Right atrium auricular region (tissue), 2 donors: ENCODE measurements at places on chromosomes 7 and 10. TPM values are rescaled to one million over a fixed set of nuclear protein-coding genes. Genes with fewer than 3 reads are reported as not detected.

GRCh38 chr7:55177068-55177530, 158.3 kb downstream of the EGFR start:
- no peak for DNase-seq

The TEX36 gene
- total RNA-seq: not detected

DNA sequence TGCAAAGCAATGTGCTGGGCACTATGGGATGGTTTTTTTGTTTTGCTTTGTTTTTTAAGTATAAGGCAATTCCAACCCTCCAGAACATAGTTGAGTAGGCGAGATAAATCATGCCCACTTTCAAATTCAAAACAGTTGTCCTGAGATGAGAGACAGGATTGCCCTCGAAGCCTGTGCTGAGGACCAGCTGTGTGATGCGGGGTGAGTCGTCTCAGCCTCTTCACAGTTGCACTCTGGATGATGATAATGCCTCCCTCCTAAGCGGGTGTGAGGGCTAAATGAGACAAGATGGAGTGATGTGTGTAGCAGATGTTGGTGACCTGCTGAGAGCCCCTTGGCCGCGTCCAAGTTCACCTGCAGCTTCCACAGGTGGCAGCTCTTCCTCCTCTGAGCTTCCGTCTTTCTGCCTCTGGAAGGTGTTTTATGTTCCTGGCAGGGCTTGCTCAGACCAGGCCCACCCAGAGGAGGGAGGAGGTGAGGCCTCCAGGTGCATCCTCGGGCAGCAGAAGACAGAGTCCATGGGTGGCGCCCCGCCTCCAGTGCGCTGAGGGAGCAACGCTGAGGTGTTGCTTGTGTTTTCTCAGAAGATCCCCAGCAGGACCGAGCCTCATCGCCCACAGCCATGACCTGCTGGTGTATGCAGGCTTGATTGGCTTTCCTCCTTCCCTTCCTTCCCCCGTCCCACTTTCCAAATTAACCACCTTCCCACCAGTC, 30.6 kb downstream of the ECHDC3 start:
- DNase-seq: no peak

- DNase-seq: no peak
These were observed 54.0 kb upstream of the RPA3 start for GRCh38 chr7:7772397-7772821.

DNA sequence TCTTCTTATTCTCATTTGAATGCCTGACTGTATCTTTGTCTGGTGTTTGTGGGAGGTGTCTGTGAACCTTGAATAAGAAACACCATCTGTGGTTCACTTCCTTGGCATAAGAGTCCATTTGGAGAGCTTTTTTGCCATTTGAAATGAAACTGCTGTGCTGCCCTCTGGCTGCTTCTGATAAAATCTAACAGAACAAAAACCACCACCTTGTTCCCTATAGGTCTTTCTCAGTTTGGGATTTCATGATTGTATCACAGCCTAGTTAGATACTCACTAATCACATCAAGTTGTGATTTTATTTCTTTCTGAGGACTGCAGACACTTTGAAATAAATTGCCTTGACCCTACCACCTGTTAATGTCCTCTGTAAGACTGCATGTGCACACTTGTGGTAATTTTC, 102.7 kb upstream of the FAM13C start:
- DNase-seq: no peak

DNA sequence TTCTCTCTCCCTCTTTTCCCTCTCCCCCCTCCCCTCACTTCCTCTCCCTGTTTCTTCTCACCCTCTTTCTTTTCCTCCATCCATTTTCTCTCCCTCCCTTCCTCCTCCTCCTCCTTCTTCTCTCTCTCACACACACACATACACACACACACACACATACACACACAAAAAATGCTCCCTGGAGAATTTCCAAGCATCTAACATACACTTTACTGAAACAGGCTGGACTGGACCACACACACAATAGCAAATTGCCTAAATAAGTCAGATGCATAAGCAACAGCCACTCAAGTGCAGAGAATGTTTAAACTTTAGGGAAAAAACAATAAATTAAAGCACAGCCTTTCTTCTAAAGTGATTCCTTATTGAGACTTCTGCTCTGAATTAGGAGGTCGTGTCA, 267.7 kb downstream of the FGFR2 start:
- DNase-seq: no peak

- no peak for DNase-seq
These were observed 14.4 kb upstream of the ATP6V0E2 start for GRCh38 chr7:149859369-149859768.

DNA sequence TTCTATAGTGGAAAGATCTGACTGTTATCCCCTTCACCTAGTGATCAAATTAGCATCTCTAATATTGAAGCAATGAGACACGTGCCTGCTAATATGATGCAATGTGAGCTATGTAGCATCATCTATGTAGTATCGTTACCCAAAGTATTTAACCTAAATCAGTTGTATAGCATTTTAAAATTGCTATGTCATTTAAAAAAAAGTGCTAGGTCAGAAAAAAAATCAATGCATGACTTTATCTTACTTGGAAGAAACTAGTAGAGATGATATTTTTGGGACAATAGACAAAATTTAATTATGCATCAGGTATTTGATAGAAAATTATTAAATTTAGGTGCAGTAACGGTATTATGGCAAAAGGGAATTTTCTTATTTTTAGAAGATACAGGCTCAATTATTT, 157.3 kb downstream of the CCDC71L start:
- DNase-seq: no peak

The ANKRD2 gene
- total RNA-seq: 204 TPM

The GARIN1A gene
- 0.39 TPM for total RNA-seq

The GIMAP6 gene
- 15.8 TPM for total RNA-seq

The RTKN2 gene
- 0.15 TPM for total RNA-seq

The RAB19 gene
- total RNA-seq: not detected

- peak; percentile 28 for DNase-seq
These were observed 61.2 kb upstream of the ANTXRL start for GRCh38 chr10:46225597-46225996.

DNA sequence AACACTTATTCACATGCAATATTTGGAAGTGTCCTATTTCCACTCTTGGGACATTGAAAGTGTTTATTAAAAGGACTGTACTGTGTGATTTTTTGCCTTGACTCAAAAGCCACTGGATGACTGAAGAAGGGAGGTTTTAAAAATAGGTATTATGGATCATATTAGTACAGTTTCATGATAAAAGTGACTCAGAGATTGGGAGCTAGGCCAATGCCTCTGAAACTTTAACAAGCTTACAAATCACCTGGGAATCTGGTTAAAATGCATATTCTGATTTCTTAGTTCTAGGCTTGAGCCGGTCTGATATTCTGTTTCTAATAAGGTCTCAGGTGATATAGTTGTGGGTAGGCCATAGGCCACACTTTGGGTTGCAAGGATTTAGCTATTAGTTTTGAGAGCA, 191.2 kb downstream of the PLXDC2 start:
- DNase-seq: no peak

- DNase-seq: no peak
These were observed 46.7 kb downstream of the FAM53B start for GRCh38 chr10:124697443-124697836.

- DNase-seq: no peak
These were observed 8.6 kb upstream of the ZNF33B start for GRCh38 chr10:42646687-42647640.

DNA sequence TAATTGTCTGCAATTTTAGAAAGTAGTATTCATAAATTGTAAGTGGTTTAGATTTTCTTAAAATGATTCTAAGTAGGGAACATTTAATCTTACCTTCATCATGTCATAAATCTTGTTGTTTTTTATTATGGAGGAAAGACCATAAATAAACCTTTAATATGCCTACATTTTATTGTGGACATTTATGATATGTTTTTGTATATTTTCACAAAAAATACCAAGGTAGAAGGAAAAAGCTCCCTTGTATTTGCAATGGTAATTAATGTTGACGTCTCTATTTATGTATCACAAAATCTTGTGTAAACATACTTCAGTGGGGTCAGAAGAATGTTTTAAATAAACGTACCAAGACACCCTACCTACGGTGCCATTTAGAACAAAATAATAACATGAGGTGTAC, 155.7 kb upstream of the FAM171A1 start:
- DNase-seq: no peak

The CADPS2 gene
- total RNA-seq: 19.9 TPM

DNA sequence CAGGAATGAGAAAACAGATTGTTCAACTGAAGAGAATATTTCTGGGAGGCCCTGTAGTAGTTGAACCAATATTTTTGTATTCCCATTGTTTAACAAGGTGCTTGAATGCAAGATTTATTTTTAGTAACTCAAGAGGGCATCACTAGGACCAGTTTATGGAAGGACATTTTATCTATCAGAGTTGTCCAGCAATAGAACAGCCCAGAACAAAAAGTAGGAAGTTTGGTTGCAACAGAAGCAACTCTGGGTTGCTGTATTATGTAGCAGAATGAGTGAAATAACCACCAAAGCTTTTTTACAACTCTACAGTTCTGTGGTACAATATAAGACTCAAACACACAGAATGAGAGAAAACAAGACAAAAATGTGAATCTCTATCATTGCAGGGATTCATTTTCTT, 34.7 kb downstream of the CPED1 start:
- no peak for DNase-seq

The NKX2-3 gene
- not detected for total RNA-seq

- DNase-seq: no peak
These were observed 44.3 kb upstream of the MAGI2 start for GRCh38 chr7:79497728-79498127.

GRCh38 chr7:56019501-56019900, 31.7 kb downstream of the PSPH start:
- no peak for DNase-seq

GRCh38 chr7:490461-491291, 29.0 kb downstream of the PDGFA start:
- no peak for DNase-seq

DNA sequence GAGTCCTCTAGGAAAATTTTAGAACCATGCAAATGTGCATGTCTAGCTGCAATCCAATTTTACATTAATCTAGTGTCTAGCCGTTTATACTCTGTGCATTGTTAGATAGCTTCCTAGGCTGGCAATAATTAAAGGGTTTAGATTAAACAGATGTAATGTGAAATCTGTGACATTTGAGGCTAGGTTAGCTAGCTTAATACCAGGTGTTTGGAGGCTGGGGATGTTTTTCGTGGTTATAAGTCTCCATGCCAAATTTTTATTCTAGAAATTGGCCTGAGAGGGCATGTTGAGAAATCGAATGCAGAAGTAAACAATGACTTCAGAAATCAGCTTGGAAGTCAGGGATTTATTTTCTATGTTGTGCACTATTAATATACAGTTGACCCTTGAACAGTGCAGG, 94.2 kb downstream of the ST7 start:
- no peak for DNase-seq

- no peak for DNase-seq
These were observed 30.7 kb upstream of the APBB1IP start for GRCh38 chr10:26407406-26407969.

The VAX1 gene
- not detected for total RNA-seq

GRCh38 chr10:70760271-70760787, 24.8 kb downstream of the TBATA start:
- no peak for DNase-seq

The SCRN1 gene
- 20.2 TPM for total RNA-seq

DNA sequence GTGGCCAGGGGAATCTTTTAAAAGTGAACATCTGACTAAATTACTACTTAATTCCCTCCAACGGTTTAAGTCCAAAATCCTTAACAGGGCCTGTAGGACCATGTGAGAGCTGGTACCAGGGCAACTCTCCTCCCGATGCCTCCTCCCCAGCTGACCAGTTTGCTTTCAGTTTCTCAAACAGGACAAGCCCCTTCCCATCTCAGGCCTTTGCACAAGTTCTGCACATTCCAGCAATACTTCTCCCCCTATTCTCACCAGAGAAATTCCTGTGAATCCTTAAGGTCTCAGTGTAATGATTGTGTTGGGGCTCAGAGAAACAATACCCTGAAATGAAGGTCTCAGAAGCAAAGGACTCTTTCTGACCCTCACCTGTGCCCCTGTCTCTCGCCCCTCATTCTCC, 8.0 kb upstream of the CALHM1 start:
- no peak for DNase-seq

The ZNF273 gene
- total RNA-seq: 1.6 TPM

DNA sequence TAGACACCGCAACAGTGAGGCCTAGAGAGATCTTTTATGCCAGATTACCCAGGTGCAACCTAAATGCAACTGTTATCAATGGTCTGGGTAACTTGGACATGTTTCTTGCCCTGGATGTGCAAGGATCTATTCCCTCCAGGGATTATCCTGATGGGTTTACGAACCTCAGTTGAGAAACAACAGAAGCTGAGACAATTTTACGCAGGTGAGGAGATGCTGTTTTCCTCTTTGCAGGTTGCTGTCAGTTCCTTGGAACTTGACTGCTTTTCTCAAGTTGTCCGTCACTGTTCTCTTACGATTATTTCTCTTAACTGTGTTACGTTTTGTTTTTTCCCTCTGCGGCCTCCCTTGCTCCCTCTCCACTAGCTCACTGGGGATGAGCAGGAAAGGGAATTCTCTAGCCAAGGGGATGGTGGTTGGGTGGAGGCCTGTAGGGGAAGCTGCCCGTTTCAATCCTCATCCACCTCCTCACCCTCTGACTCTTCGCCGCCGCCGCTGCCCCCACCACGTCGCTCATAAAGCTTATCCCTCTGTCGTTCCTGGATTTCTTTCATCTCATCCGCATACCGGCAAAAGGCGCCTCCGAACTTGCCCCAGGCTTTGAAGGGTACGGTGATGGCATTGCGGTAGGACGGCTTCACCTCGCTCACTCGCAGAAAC, 1.2 kb downstream of the PURB start:
- DNase-seq: no peak

The NSMCE4A gene
- 34.2 TPM for total RNA-seq

DNA sequence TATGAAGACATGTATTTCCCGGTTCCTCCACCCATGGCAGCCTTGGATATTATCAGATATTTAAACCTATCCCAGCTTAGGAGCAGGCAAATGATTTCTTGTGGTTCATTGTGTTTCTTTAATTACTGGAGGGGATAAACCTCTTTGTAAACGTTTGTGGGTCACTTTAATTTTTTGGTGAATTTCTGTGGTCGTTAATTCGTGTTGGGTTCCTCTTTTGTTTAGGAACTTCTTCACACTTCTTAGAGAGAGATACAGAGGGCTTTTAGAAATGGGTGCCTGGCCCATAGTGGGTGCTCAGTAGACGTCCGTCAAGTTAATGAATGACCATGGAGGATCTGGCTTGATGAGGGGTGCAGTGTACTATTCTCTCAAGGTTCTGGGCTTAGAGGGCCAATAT, 27.2 kb upstream of the NUB1 start:
- no peak for DNase-seq

- DNase-seq: no peak
These were observed 420.3 kb upstream of the AUTS2 start for GRCh38 chr7:69177941-69178494.

GRCh38 chr7:7869036-7869435, 99.6 kb upstream of the GLCCI1 start:
- DNase-seq: no peak

The HOXA6 gene
- total RNA-seq: not detected

DNA sequence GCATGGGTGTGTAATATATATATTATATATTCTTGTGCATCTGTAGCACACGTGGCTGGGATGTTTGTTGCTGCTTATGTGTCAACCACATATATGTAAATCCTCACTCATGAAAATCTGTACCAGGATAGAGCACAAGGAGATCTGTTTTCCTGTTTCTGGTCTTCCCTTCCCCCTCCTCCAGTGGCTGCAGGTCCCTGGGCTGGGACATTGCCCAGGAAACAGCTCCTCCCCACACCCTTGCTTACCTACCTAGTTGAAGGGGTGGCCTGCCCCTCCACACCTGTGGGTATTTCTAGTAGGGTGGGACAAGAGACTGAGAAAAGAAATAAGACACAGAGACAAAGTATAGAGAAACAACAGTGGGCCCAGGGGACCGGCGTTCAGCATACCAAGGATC, 2.2 kb downstream of the SFXN3 start:
- no peak for DNase-seq
